ENCODE measurements at places on chromosomes 1 and 21. TPM values are rescaled to one million over a fixed set of nuclear protein-coding genes. Genes with fewer than 3 reads are reported as not detected.

RHCE gene
- not detected for total RNA-seq

BGLAP gene
- not detected for total RNA-seq

SLC35F3 gene
- total RNA-seq, result not detected

DNA sequence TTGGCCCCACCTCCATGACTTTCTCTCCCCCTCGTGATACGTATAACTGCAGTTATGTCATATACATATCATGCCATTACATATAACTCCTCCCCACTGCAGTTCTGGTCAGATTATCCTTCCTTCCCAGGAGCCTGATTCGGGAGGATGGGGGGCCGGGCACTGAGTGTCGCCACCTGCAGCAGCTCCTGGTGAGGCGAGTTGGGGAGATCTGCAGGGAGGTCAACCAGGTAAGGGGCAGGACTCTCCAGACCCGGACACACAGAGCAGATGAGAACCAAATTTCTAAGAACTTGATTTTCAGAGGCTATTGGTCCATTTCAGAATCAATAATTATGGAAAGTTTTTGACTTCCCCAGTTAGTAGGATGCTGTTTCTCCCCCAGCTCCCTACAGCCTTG lies 19.5 kb downstream of the HYI start:
- no peak for DNase-seq
- H3K27me3 ChIP-seq, result no peaks in the 10 kb centered on the region
- no peak overlapping the region for H3K27ac ChIP-seq
- no peaks in the 10 kb centered on the region for H3K4me1 ChIP-seq
- H3K4me3 ChIP-seq, result no peak overlapping the region

GRCh38 chr1:150613061-150613920 lies 16.1 kb downstream of the ENSA start:
- H3K36me3 ChIP-seq, result peaks cover 6% of the 10 kb centered on the region
- no peak overlapping the region for H3K4me3 ChIP-seq
- H3K27ac ChIP-seq, result peak overlapping the region; percentile 79
- no peaks in the 10 kb centered on the region for H3K4me1 ChIP-seq
- DNase-seq, result no peak

DNA sequence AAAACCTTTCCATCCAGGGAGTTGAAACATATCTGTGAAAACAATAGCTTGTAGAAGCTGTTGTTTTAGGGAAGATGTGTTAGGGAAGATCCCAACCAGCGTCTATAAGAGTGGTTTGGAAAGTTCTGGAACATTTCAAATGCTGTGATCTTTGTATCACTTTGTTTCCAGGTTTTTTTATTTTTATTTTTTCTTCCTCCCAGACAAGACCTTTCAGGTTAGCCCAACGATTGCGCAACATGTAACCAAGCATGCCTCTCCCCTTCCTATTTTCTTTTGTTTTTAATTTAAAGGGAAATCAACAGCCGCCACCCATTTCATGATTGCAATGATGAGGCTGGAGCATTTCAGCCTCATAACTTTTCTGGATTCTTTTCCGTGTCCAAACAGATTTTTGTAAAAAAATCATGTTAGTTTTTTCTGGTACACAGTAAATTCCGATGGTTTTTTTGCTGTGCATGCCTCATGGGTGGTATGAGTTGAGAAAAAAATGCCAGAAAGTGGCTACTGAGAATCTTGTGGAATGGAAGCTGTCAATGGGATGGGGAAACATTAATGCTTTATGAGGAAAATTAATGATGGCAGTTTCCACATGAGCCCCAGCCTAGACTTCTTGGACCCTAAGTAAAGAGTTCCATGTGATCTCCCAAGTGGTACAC lies 109.3 kb downstream of the RUNX1 start:
- H3K4me3 ChIP-seq, result no peak overlapping the region
- no peaks in the 10 kb centered on the region for H3K36me3 ChIP-seq
- no peak for DNase-seq
- no peaks in the 10 kb centered on the region for H3K4me1 ChIP-seq
- no peaks in the 10 kb centered on the region for H3K27me3 ChIP-seq

GRCh38 chr1:235625340-235625739 lies 24.2 kb downstream of the GNG4 start:
- no peaks in the 10 kb centered on the region for H3K36me3 ChIP-seq
- DNase-seq, result no peak

GRCh38 chr1:36300526-36300925 lies 5.6 kb upstream of the SH3D21 start:
- no peak overlapping the region for H3K4me3 ChIP-seq
- peak overlapping the region; percentile 57 for H3K27ac ChIP-seq
- no peak for DNase-seq

DNA sequence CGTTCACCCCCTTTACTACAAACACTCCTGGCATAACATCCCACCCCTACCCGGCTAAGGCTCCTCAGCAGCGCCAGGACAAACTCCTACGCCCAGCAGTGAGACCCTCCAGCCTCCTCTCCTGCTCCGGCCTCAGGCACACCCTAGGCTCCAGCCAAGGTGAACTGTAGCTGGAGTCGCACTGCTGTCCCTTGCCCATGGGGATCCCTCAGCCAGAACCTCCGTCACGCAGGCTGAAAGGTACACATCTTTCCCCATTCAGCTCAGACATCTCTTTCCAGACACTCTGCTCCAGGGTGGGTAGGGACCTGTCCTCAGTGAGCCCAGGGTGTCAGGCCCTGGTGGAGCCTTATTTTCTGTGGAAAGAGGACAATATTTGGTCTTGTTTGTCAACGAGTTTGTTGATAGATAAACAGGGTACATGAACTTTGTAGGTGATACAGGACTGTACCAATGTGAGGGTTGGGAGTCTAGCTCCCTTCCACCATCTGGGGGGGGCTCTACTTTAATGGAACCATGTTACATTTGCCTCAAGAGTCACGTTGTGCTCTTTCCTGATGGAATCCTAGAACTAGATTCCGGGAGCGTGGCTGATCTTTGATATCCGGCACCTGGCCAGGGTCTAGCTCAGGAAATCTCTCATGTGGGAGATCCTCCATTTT lies 56.5 kb upstream of the SSBP3 start:
- no peaks in the 10 kb centered on the region for H3K27me3 ChIP-seq
- H3K4me1 ChIP-seq, result no peaks in the 10 kb centered on the region
- no peak overlapping the region for H3K27ac ChIP-seq
- no peak overlapping the region for H3K4me3 ChIP-seq
- DNase-seq, result no peak
- no peaks in the 10 kb centered on the region for H3K36me3 ChIP-seq

DNA sequence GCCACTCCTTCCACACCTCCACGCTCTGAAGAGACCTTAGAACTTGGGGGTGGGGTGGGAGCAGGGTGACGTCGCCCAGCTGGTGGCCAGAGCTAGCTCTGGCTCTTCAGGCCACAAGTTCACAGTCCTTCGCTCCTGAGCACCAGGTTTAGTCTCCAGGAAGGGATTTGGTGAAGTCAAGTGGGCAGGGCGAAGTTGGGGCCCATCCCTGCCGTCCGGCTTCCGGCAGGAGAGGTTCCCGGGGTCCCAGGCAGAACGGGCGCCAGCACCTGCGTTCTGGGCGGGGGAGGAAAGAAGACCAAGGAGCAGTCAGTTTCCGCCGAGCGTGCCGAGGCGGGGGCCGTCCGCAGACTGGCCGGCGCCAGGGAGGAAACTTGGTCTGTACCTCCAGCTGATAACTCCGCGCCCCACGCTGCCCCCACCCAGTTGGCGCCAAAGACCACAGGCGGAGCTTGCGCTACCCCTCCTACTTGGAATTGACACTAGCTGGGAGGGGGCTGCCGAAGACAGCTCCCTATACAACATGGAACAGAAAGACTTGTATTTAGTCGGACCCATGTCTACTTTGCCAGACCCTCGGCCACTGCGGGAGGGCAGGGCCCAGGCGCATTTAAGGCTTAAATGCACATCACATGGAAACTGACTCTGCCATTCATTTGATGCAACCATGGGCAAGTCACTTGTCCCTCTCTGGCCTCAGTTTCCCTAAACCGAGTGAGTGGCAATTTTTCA lies 995 bp downstream of the ID3 start:
- H3K4me1 ChIP-seq, result peaks cover 69% of the 10 kb centered on the region
- no peaks in the 10 kb centered on the region for H3K27me3 ChIP-seq
- H3K36me3 ChIP-seq, result peaks cover 23% of the 10 kb centered on the region
- H3K4me3 ChIP-seq, result peak overlapping the region; percentile 79

GRCh38 chr1:117271959-117272358 lies 61.2 kb upstream of the VTCN1 start:
- no peaks in the 10 kb centered on the region for H3K27me3 ChIP-seq
- DNase-seq, result no peak
- no peaks in the 10 kb centered on the region for H3K4me1 ChIP-seq
- H3K36me3 ChIP-seq, result no peaks in the 10 kb centered on the region
- H3K27ac ChIP-seq, result no peak overlapping the region
- no peak overlapping the region for H3K4me3 ChIP-seq

DNA sequence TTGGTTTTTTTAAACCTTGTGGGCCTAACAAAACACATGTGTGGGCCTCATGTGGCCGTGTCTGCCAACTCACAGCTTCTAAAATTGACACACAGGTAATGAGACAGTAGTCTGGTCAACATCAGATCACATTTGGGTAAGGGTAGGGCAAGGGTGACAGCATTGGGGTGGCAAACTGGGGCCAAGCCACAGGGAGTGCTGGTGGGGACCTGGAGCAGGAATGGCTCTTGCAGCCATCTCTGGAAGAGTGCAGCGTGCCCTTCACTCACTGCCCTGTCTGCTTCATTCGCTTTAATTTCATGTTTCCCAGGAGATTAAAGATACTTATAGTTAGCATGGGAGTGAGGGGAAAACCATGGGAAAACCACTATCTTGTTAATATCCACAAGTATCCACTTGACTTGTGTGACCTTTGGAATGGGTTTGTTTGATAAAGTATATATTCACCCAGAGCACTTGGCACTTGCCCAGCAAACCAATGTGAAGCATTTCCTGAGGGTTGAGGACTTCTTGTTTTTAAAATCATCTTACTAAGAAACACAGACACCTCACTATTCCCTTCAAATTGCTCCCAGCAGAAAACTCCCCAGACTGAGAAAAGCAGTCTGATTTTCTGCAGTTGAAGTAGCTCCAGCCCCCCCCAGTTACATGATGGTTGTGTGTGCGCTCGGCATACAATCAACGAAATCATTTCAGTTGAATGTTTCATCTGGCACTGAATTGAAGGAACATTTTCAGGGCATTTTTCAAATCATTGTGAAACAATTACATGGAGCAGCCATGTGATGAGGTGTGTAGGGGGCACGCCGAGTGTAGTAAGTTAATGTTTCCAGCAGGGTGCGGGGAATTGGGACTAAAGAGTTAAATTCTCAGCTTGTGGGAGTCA lies 175.7 kb downstream of the VPS13D start:
- no peak overlapping the region for H3K4me3 ChIP-seq
- no peaks in the 10 kb centered on the region for H3K27me3 ChIP-seq
- DNase-seq, result peak; percentile 60
- H3K4me1 ChIP-seq, result peaks cover 48% of the 10 kb centered on the region
- peak overlapping the region; percentile 74 for H3K27ac ChIP-seq

DNA sequence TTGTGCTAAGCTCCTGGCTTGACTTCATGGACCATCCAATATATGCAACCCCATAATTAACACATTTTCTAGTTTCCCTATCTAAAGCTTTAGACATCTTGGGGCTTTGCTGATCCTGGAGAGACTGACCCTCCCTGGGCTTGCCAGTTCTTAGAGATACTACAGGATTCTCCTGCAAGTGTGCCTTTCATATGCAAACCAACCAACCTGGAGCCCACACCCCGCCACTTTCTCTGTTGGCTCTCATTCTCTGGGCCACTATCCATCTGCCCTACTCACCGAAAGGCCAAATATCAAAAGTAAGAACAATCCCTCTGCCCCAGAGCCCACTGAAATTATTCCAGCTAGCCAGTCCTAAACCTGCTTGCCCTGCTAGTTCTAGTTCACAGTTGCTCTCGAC lies 2.2 kb upstream of the GBP6 start:
- H3K27ac ChIP-seq, result no peak overlapping the region
- peaks cover 14% of the 10 kb centered on the region for H3K4me1 ChIP-seq
- H3K27me3 ChIP-seq, result no peaks in the 10 kb centered on the region
- H3K4me3 ChIP-seq, result no peak overlapping the region

DNA sequence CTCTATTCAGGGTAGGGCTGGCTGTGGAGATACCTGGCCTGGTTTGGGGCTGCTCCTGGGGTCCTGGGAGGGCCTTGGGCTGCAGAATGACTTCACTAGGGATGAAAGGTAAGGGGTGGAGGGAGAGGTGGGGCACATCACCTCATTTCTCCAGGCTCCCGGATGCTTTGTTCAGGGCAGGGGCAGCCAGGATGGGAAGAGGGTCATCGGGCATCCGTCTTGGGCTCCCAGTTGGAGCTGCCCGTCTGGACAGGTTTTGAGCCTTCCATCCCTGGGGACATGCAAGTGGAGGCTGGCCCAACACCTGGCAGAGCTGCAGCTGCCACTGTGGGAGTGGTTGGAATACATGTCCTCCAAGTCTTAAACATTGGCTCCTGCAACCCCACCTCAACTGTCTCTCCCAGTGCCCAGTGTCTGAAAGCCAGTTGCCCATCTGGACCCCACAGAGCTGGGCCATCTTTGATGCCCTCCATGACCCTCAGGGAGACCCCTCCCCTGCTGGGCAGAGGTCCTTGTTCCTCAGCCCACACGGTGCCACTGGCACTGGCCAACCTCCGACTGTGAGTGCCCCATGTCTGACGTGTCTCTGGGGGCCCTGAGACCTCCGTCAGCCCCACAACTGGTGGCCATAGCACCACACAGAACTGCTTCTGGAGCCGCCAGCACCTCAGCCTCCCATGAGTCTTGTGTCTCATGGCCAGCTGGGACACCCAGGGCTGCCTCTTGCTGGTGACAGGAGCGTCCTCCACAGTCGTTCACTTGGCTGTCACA lies 52.8 kb downstream of the TRIM11 start:
- H3K4me3 ChIP-seq, result no peak overlapping the region
- H3K36me3 ChIP-seq, result peaks cover 46% of the 10 kb centered on the region
- H3K4me1 ChIP-seq, result no peaks in the 10 kb centered on the region

DNA sequence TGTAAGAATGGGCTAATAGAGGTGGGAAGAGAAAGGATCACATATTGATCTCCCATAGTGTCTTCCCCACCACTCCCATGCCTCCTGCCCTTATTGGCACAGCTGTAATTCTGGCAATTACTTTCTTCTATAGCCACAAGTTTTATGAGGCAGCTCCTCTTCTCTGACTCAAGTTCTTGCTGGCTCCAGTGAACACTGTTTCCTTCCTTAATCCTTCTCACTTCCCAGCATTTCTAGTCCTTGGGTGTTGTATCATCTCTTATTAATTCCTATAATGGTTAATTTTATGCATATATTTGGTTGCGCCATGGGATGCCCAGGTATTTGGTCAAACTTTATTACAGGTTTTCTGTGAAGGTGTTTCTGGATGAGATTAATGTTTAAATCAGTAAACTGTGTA lies 103.3 kb downstream of the MRPL39 start:
- no peaks in the 10 kb centered on the region for H3K27me3 ChIP-seq
- no peaks in the 10 kb centered on the region for H3K4me1 ChIP-seq
- H3K27ac ChIP-seq, result no peak overlapping the region
- no peaks in the 10 kb centered on the region for H3K36me3 ChIP-seq

- H3K4me1 ChIP-seq, result peaks cover 12% of the 10 kb centered on the region
- H3K36me3 ChIP-seq, result peaks cover 28% of the 10 kb centered on the region
- H3K4me3 ChIP-seq, result no peak overlapping the region
- no peaks in the 10 kb centered on the region for H3K27me3 ChIP-seq
- DNase-seq, result peak; percentile 44
Measured at GRCh38 chr21:41245509-41246135, 71.0 kb upstream of the FAM3B start.
